ENCODE measurements at places on chromosomes 1 and 21.

GRCh38 chr1:23177438-23178380 is 9.1 kb upstream of the LUZP1 start:
- DNase-seq = peak; percentile 75

GRCh38 chr1:6065093-6065858 is 19.6 kb downstream of the KCNAB2 start:
- no peak for DNase-seq

DNA sequence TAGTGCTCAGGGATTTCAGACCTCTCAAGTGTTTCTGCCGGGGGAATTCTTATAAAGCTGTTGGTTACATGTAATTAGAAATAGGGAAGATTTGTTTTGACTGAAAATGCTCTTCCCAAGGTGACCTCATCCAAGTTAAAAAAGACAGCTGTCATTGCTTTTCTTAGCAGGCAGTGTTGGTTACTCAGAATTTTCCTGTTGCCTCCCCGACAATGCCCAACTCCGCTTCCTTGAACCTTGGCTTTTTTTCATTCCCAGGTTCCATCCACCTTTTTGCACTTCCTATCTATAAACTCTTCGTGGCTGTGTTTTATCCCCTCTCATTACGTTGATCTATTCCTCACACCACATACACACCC is 825 bp upstream of the DPH5 start:
- no peak for DNase-seq

DNA sequence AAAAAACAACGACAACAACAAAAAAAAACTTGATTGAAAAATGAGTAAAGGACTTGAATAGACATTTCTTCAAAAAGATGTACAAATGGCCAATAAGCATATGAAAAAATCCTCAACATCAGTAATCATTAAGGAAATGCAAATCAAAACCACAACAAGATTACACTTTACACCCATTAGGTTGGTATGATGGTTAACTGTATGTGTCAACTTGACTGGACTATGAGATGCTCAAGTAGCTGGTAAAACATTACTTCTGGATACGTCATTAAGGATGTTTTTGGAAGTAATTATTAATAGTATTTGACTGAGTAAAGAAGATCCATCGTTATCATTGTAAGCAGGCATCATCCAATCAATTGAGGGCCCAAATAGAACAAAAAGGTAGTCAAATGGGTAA is 34.9 kb upstream of the LYPLAL1 start:
- no peak for DNase-seq

DNA sequence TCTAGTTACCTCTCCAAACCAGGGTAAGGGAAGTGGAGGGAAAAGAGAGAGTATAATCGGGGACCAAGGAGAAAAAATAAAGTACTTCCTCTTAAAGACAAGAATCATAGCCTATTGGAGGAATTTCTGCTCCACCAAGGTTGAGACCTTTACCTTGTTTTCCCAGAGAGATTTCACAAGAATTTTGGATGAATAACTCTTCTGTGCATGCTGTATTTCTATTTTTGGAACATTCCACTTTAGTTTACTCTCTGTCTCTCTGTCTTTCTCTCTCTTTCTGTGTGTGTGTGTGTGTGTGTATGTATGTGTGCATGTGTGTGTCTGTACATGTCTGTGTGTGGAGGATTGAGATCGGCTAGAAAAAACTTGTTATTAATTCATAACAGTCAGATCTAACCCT is 318.4 kb upstream of the RGS18 start:
- DNase-seq = peak; percentile 14

- peak; percentile 80 for DNase-seq
These were observed 26.9 kb downstream of the SORT1 start for GRCh38 chr1:109370712-109371340.

- DNase-seq = no peak
These were observed 7.4 kb upstream of the RGS13 start for GRCh38 chr1:192628396-192629057.

GRCh38 chr1:85463731-85464496 is 1.0 kb downstream of the DDAH1 start:
- DNase-seq = no peak

- no peak for DNase-seq
These were observed 74.6 kb downstream of the RGL1 start for GRCh38 chr1:183879494-183879893.

All from NCI-H226 (cell line).